ENCODE measurements at places on chromosomes 2 and 18.

GRCh38 chr2:236193026-236193425 is 24.8 kb upstream of the GBX2 start:
- no peak for DNase-seq

GRCh38 chr2:167924556-167924955 is 322.8 kb downstream of the STK39 start:
- DNase-seq: no peak

DNA sequence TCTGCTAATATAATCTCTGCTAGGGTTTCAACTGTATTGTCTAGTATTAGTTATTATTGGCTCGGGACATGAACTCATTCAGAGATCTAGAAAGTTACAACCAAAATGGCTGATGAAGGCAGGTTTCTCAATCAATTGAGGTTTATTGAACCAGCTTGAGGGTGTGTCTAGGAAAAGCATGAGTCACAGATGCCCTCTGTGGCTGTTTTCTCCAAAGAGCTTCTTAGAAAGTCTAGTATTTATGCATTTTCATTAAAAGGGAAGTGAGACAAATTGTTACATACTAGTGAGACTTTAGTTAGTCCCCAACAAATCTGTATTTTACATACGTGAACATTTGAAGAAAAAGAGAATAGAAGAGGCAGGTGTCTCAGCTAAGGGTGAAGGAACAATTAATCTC is 23.0 kb upstream of the RTTN start:
- no peak for DNase-seq

GRCh38 chr18:50879302-50880118 is 592 bp downstream of the ME2 start:
- no peak for DNase-seq

- no peak for DNase-seq
Measured at GRCh38 chr2:131431336-131431735, 44.6 kb upstream of the TUBA3D start.

DNA sequence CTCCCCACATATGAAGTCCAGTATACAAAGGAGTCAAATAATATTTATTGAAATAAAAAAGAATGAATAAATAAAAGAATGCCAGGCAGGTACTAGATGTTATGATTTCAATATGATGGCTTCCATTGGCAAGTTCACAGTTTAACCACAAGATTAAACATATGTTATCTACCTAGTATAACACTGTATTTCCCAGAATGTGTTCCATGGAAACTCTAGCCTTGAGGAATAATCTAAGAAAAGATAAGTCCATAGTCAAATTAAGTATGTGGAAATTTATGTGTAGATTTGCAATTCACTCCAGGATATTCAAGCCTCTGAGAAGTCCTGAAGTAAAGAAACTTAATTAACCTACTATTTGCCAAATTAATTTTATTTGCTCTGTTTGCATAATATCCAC is 71.1 kb upstream of the FMNL2 start:
- no peak for DNase-seq

GRCh38 chr2:120641366-120641771 is 94.3 kb upstream of the GLI2 start:
- no peak for DNase-seq

- no peak for DNase-seq
Measured at GRCh38 chr18:70154591-70155194, 50.8 kb downstream of the RTTN start.

- no peak for DNase-seq
Measured at GRCh38 chr2:55148269-55148668, 83.8 kb downstream of the CLHC1 start.

GRCh38 chr2:68124321-68124720 is 33.4 kb upstream of the PNO1 start:
- no peak for DNase-seq

DNA sequence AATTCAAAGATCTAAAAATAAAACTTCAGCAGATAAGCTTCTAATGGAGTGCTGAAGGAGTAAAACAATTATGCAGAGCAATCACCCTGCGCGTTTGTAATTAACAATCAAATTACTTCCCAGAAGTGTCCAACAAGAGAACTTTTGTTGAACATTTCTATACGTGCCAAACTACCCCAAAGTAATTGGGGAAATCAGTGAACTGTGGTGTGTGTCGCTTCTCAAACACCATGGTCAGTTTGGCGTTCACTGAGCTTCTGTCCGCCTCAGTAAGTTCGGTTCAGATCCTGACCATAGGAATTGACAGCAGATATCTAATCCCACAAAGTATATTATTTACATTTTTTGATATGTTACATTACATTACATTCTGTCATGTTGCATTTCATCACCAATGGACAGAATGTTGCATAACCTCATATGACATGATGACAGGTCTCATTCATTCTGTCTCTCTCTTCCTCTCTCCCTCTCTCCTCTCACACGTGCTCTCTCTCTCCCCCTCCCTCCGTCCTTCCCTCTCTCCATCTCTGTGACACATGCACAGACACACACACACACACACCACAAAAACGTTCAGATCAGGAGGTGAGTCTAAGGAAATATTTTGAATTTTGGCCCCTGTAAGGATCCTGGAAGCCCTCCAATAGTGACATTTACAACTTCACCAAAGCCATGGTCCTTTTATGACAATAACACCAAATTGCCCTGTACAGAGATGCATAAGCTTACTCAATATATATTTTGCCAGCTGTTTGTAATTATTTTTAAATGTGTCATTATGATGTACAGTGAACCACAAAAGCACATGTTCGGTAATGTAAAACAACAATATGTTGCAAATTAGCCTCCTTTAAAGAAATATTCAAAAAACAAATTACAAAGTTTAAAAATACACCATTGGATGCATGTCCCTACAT is 269.2 kb downstream of the FIGN start:
- no peak for DNase-seq
